ENCODE measurements at places on chromosomes 16 and 17. TPM values are rescaled to one million over a fixed set of nuclear protein-coding genes. Genes with fewer than 3 reads are reported as not detected.

SEPTIN1 gene
- 1.9 TPM for total RNA-seq

APOBR gene
- 0.79 TPM for total RNA-seq

NMRAL1 gene
- 23.4 TPM for total RNA-seq

DNA sequence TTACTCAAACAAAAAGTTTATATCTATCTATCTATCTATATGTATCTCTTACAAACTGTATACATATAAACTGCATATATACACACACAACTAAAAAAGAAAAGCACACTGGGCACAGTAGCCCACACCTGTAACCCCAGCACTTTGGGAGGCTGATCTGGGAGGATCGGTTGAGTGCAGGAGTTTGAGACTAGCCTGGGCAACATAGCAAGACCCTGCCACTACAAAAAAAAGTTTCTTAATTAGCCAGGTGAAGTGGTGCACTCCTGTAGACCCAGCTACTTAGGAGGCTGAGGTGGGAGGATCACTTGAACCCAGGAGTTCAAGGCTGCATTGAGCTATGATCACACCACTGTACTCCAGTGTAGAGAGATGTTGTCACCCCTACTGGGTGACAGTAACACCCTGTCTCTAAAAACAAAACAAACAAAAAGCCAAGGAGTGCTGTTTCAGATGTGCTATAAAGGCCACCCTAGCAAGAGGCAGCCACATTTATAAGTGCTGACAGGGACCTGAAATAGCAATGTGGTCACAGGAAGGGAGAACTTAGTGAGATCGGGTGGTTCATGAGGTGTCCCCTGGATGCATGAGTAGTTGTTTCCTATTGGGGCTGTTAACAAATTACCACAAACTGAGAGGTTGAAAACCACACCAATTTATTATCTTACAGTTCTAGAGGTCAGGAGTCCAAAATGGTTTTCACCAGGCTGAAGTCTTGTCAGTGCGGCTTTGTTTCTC, 4.8 kb downstream of the CD2BP2 start:
- peaks cover 31% of the 10 kb centered on the region for H3K36me3 ChIP-seq
- H3K4me3 ChIP-seq = no peak overlapping the region
- H3K4me1 ChIP-seq = peaks cover 25% of the 10 kb centered on the region
- H3K27ac ChIP-seq = no peak overlapping the region
- DNase-seq = no peak

GRCh38 chr16:2034696-2035430, 8.2 kb downstream of the NHERF2 start:
- H3K4me3 ChIP-seq = peak overlapping the region; percentile 39
- peaks cover 72% of the 10 kb centered on the region for H3K36me3 ChIP-seq
- peaks cover 73% of the 10 kb centered on the region for H3K4me1 ChIP-seq
- DNase-seq = no peak

- no peaks in the 10 kb centered on the region for H3K36me3 ChIP-seq
- H3K27ac ChIP-seq = no peak overlapping the region
- no peak for DNase-seq
Measured at GRCh38 chr17:16950488-16950887, 21.4 kb downstream of the TNFRSF13B start.

- H3K4me1 ChIP-seq = peaks cover 55% of the 10 kb centered on the region
- H3K27me3 ChIP-seq = no peaks in the 10 kb centered on the region
- DNase-seq = peak; percentile 69
- H3K36me3 ChIP-seq = no peaks in the 10 kb centered on the region
- no peak overlapping the region for H3K4me3 ChIP-seq
Measured at GRCh38 chr16:58418601-58419000, 26.3 kb downstream of the GINS3 start.

GRCh38 chr17:56313201-56313600, 159.9 kb downstream of the ANKFN1 start:
- no peak for DNase-seq
- H3K27ac ChIP-seq = no peak overlapping the region
- H3K27me3 ChIP-seq = no peaks in the 10 kb centered on the region
